ENCODE measurements at places on chromosomes 11 and 22. TPM values are rescaled to one million over a fixed set of nuclear protein-coding genes. Genes with fewer than 3 reads are reported as not detected.

SIPA1 gene
- 3.7 TPM for total RNA-seq

NPAS4 gene
- total RNA-seq, result 0.16 TPM

GTF2H1 gene
- 84.2 TPM for total RNA-seq

MPST gene
- total RNA-seq, result 28.1 TPM

HEPHL1 gene
- not detected for total RNA-seq

OR4C16 gene
- total RNA-seq, result not detected

TMEM218 gene
- total RNA-seq, result 23.9 TPM

SLC39A13 gene
- 8.9 TPM for total RNA-seq

OR51I1 gene
- total RNA-seq, result not detected

C22orf31 gene
- total RNA-seq, result not detected

BRD1 gene
- 44.0 TPM for total RNA-seq

IGLL1 gene
- not detected for total RNA-seq

CDC42EP2 gene
- 9.0 TPM for total RNA-seq

SCGB1D2 gene
- not detected for total RNA-seq

COA4 gene
- 38.2 TPM for total RNA-seq

ISX gene
- total RNA-seq, result not detected

ART1 gene
- total RNA-seq, result 0.16 TPM

MAPK8IP1 gene
- 74.7 TPM for total RNA-seq

L3MBTL2 gene
- total RNA-seq, result 19.7 TPM

FXYD6 gene
- 107 TPM for total RNA-seq

DPAGT1 gene
- 8.7 TPM for total RNA-seq

LRRC32 gene
- total RNA-seq, result 1.1 TPM

SLC22A25 gene
- total RNA-seq, result under 0.01 TPM

ADORA2A gene
- 8.0 TPM for total RNA-seq

TRPM5 gene
- not detected for total RNA-seq

GGTLC2 gene
- not detected for total RNA-seq

WBP2NL gene
- 4.5 TPM for total RNA-seq

ANO5 gene
- total RNA-seq, result 26.8 TPM

PRAME gene
- not detected for total RNA-seq

KREMEN1 gene
- total RNA-seq, result 18.9 TPM

OR8D1 gene
- not detected for total RNA-seq

PAMR1 gene
- total RNA-seq, result 3.0 TPM

TRIM3 gene
- total RNA-seq, result 65.4 TPM

PTDSS2 gene
- total RNA-seq, result 21.8 TPM

CASP4 gene
- total RNA-seq, result 1.9 TPM

P2RY2 gene
- not detected for total RNA-seq

SEPTIN5 gene
- 167 TPM for total RNA-seq

APOA4 gene
- not detected for total RNA-seq

OR2AG2 gene
- 0.47 TPM for total RNA-seq

APOBEC3A gene
- total RNA-seq, result not detected
